Psoas muscle (tissue), 8 donors: ENCODE measurements at places on chromosomes 7 and 10.
A peak's percentile ranks its signal among the peaks of the same experiment; 100 is the strongest.

DNA sequence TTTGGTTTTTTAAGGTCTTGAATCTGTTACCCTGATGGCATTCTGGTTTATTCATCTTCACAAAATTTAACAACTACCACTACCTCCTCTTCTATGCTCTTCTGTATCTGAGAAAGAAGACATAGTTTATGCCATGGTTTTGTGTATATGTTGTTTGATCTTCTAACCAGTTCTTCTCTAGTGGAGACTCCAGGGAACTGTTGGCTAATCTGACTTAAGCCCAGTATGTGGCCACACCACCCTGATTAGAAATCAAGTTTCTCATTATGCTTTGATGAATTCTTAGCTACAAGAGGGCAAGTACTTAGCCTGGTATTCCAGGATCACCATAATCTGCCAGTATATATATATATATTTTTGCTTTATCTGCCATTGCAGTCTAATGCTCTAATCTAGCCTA is 99.5 kb upstream of the MXI1 start:
- DNase-seq = no peak

- DNase-seq = peak; percentile 74
Measured at GRCh38 chr7:100585511-100586265, at the start of gene LRCH4. TSS of gene LRCH4 (minus strand) at chr7:100586129. CDS start at chr7:100586100, 29 bp downstream.

GRCh38 chr7:155531681-155532080 is 14.7 kb downstream of the CNPY1 start:
- DNase-seq = no peak

- DNase-seq = no peak
Measured at GRCh38 chr7:40850017-40850416, 715.2 kb downstream of the SUGCT start.

- no peak for DNase-seq
Measured at GRCh38 chr7:140137078-140137477, 39.7 kb downstream of the KDM7A start.

DNA sequence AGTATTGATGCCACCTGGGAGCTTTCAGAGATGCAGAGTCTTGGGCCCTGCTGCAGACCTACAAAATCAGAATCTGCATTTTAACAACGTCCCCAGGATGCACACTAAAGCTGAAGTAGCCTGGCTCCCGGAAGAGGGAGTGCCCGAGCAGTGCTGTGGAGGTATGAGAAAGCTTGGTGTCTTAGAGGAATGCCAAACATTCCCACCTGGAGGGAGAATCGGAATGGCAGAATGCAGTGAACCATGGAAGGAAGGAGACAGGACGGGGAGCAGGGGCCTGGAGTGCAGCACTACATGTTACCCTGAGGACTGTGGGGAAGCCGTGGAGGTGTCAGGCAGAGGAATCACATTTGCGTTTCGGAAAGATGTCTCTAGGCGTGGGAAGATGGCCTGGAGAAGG is 90.9 kb downstream of the AOAH start:
- no peak for DNase-seq

GRCh38 chr10:56537984-56538383 is 176.9 kb upstream of the ZWINT start:
- DNase-seq = no peak

- DNase-seq = no peak
Measured at GRCh38 chr10:60828489-60828852, 50.2 kb downstream of the CDK1 start.

DNA sequence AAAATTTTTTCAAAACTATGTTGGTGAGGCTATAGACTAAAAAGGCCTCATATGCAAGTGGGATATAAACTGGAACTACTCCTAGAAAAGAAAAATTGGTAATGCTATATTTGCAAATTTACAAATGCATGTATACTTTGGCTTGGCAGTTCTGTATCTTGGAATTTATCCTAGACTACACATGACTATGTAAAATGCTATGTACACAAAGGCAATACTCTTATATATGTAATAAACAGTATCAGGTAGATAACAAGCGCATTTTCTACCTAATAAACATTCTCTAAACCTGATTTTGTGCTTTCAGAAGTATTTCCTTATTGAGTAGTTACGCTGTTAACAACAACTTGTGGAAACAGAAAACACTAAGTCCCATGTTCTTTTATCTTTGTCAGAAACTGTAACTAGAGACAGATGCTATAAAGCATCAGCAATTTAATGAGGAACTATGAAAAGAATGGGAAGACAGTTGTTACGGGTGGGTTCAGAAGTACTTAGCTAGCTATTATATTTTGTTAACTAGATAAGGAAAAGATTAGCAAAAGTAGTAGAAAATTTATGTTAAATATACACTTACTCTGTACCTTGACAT is 107.8 kb downstream of the ARHGAP12 start:
- DNase-seq = no peak

DNA sequence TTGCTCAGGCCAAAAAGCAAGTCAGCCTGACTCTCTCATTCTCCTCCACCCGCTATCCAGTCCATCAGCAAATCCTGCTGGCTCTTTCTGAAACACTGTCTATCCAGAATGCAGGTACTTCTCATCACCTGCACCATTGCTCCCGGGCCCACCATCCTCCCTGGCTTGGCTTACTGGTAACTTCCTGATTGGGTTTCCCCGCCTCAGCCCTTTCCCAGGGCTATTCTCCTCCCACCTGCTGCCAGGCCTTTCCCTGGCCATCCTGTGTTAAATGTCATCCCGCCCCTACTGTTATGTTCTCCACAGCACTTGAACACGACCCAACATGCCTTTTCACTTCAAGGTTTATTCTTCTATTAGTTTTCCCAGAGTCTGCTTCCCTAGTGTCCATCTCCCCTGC is 124.0 kb downstream of the CNNM2 start:
- no peak for DNase-seq

DNA sequence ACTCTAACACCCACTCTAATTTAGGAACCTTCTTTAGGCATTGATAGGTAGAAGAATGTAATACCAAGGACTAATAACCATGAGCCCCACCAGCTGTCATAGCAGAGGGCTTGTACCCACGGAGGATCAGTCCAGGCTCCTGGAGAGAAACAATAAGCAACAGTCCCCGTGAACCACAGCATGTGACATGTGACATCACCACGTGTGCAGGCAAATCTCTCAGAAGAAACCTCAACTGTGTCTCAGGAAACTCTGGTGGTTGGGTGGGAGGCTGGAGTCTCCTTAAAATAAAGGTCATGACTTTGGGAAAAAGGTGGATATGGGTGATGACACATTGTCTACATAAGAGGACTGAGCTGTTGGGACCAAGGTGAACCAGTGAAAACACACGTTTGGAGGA is 653.9 kb upstream of the FOXK1 start:
- DNase-seq = no peak

- no peak for DNase-seq
Measured at GRCh38 chr10:58260334-58260733, 7.4 kb downstream of the IPMK start.

- DNase-seq = no peak
Measured at GRCh38 chr10:77458986-77459590, 178.5 kb downstream of the KCNMA1 start.

DNA sequence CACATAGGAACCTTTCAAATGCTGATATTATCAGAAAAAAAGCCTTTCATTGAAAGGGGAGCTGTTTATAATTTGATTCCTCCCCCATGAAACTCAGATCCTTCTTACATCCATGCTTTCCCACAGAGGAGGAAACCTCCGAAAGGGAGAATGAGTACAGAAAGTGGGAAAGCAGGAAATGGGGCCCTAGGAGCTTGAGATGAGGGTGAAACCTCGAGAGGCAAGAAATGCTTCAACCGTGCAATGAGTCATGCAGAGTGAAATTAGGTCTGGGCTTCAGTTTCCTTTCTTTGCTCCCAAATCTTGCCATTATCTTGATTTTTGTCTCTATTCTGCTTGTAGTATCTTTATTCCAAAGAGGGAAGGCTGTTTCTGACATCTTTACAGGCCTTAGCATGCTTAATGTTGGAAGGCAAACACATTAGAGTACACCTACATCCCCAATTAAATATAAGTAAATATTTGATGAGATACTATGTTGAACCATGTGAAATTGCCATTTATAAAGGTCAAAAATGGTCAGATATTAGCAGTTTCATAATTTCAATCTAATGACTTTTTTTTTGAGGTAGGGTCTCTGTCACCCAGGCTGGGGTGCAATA is 79.1 kb downstream of the NAMPT start:
- no peak for DNase-seq

DNA sequence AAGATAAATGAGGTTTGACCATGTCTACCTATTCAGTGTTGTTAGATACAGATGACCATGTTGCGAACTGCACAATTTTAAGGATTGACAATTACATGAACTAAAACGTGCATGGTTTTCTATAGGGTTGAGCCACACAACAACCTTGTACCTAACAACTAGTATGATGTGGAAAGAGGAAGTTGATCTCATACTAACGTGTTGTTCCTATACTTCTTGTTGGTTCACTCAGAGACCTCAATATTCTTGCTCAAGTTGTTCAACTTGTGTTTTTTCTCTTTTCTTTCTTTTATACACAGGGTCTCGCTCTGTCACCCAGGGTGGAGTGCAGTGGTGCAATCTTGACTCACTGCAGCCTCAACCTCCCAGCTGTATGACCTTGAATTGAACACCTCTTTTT is 6.1 kb upstream of the KEL start:
- DNase-seq = no peak

DNA sequence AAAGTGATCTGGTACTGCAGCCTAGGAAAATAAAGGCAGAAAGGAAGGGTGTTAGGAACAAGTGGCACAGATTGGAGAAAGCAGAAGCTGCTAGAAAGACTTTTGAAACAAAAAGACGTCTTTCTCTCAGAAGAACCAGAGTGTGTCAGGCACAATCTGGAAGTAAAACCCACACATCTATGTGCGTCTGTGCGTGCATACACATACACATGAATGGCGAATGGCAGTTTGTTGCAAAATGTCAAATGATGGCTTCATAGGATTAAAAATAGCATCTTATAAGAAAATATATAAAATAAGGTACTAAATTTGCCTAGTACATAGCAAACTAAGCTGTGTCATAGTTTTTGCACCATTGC is 246.3 kb downstream of the CDK14 start:
- DNase-seq = no peak

DNA sequence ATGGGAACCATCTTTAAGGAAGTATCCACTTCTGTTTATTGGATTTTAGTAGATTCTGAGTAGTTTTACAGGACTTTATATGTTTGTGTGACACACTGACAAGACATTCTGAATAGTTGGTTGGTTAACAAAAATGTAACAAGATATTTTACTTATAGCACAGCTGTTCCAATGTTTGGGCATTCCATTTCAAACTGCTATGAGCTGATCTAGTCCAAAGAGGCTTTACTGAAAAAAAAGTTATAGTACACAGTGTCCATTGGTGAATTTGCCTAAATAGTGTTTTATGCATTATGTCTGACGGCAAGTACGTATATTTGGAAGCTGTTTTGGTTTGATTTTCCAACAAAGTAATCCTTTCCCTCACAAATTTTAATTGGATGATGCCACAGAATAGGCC is 99.1 kb downstream of the SAMD9 start:
- DNase-seq = no peak

DNA sequence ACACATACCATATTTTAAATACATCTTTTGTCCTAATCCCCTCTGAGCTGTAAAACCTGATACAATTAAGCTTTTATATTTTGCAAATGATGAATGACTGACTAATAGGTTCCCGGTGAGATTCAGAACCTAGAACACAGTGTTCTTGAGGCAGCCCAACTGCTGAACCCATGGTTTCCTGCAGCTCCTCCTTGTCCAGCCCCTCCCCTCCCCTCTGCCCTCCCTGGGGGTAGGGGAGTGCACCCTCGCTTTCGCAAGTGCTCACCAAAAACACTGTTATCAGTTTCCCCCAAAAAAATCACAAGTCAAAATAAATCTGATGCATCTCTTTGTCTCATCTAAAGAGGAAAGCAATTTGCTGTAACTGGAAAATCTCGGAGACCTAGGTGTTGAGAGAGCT is 602.8 kb downstream of the KCNMA1 start:
- peak; percentile 65 for DNase-seq

DNA sequence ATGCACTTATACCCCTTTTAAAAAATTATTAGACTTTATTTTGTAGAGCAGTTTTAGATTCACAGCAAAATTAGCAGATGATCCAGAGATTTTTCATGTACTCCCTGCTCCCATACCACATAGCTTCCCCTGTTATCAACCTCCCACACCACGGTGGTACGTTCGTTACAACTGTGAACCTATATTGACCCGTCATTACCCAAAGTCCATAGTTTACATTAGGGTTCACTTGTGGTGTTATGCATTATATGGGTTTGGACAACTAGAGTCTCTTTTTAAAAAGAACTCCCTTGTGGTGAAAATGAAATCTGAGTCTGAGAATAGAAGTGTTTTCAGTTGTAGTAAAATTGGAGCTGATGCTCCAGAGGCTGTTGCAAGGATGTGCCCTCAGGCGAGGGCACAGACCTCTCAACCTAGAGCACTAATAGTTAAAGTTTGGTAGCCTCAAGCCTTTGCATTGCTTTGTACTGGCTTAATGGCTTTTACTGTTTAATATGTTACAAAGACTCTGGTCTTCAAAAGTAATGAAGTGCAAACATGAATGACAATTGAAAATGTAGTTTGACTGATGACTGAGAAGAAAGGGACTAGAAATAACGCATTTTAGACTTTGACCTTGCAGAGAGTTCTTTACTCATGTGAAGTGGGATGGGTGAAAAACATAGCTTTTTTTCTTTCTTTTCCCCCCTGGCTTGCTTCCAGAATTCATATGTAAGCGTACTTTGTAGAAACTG is 30.6 kb upstream of the CSTF2T start:
- no peak for DNase-seq

DNA sequence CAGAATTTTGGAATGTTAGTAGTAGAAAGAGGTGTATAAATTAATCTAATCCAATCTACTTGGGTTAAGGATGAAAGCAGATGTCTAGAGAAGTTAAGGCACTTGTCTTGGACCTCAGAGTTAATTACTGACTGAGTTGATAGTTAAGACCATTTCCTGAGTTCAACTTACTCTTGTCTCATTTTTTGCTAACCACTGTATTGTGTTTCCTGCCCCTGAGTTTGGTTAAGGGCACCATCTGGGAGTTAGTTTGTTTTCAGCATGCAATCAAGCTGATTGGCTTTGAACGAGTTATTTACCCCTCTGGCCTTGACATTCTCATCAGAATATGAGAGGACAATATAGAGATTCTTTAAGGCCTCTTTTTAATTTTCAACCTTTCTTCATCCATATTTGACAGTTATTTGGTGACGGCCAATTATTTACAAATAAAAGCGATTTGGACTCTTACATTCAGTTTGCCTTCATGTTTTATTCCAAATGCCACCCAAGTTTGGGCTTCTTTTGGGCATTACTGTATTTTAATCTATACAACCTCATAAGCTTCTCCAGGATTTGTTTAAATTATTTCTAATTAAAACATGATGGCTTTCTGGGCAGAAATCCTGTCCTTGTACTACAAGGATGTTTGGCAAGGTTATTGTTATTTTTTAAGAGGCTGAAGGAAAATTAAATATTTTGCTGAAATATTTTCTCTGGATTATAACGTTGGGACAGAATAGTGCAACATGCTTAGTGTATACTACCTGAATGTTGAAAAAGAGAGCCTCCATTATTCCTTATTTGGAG is 225.0 kb downstream of the CACNB2 start:
- DNase-seq = no peak

- no peak for DNase-seq
Measured at GRCh38 chr10:124586142-124586541, 124.5 kb downstream of the LHPP start.

GRCh38 chr7:85196696-85197095 is 9.8 kb upstream of the SEMA3D start:
- no peak for DNase-seq
